ENCODE measurements at places on chromosomes 3 and 15.

DNA sequence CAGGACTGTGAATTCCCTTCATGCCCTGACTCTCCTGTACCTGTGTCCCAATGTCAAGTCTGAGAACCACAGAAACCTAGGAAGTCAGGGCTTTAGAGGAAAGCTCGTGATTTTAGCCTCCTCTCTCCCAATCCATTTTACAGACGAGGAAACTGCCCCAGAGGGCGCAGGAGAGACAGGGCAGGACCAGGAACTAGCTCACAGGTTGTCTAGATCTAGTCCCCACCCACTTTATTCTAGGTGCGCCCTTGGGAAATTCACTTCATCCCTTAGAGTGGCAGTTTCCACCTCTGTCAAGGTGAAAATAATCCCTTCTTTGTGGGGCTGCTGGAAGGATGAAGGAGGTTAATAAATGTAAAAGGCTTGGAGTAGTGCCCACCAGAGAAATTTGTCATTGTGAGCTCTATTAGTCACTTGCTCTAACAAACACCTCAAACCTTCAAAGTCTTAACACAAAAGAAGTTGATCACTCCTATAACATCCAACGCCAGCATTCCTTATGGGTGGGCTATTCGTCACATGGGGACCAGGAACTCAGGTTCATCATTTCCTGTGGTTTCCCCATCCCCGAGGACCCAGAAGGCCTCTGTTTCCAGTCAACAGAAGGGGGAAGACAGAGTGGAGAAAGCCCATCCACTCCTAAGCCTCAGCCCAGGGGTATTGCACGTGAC lies 282.3 kb downstream of the XXYLT1 start:
- no peak for DNase-seq

- DNase-seq, result no peak
Observed at GRCh38 chr3:64859625-64860535, 172.1 kb upstream of the ADAMTS9 start.

DNA sequence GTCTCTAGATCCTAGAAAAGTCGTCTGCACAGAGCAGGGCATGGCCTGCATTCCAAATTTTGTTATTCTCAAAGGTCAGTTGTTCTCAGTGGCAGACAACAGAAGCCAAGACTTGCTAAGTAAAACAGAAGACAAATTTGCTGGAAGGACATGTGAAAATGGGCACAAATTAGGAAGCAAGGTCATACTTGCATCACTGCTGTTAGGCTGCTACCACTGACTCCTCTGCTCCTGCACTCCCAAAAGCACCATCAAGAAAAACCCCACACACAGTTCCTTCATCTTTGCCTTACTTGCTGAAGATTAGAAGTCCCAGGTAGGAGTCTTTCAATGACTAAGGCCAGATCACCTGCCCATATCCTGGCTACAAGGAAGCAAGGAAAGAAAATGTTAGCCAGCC lies 69.9 kb upstream of the ATP2C1 start:
- DNase-seq, result no peak

DNA sequence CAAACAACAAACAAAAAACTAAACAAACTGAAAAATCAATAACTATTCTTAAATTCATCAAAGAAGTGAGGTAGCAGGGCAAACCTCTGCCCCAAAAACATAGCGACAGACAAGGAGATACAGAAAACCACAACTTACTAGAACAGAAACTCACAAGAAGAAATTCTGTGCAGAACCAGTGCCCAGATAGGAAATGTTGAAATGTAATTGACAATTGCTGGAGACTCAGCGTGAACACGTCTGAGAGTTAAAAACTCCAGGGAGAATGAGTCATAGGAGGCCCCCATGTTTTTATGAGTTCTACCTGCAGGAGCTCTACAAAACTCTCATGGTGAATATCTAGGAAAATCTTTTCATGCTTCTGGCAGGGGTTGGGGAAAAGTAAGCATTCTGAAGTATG lies 95.5 kb upstream of the SETMAR start:
- DNase-seq, result no peak

DNA sequence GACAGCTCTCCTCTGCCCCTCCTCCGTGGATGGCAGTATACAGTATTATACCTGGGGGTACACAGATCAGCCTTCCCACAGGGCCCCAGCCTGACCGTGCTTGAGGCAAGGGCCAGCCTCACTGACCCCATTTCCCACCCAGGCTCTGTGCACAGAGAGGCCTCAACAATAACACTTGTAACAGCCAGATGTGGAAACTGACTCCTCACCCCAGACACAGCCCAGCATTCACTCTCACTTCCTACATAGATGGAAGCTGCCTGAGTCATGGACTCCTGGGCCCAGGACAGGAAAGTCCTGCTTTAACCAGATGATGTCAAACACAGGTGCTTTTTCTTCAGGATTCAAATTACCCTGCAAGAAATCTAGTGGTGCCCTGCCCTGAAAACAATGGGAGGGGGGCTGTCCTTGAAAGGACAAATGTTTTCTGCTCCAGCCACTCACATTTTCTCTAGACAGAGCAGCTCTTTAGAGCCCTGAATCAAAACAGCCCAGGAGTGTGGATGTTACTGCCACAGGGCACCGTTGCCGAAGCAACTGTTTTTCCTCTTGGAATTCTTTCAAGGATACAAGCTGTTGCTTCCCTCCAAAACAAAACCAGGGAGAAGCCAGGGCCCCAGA lies 16.4 kb downstream of the CCDC12 start:
- no peak for DNase-seq

DNA sequence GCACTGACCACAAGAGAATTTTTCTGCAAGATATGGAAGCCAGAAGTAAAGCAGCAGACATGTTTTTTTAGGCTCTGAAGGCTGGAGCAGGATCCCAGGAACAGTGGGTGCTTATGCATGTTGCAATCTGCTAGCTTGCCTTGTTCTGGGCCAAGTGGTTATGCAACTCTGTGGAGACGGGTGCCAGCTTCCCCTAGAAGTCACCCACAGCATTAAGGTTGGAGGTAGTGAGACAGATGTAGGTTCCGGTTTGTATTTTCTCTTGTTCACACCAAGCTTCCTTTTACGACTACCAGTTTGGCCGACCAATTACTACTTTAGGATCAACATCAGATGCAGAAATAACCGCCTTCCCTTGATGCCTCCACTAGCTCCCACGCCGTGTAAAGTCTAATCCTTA lies 11.1 kb downstream of the DPH3 start:
- no peak for DNase-seq

GRCh38 chr15:72231833-72232478 lies 966 bp upstream of the PKM start:
- DNase-seq, result peak; percentile 63

DNA sequence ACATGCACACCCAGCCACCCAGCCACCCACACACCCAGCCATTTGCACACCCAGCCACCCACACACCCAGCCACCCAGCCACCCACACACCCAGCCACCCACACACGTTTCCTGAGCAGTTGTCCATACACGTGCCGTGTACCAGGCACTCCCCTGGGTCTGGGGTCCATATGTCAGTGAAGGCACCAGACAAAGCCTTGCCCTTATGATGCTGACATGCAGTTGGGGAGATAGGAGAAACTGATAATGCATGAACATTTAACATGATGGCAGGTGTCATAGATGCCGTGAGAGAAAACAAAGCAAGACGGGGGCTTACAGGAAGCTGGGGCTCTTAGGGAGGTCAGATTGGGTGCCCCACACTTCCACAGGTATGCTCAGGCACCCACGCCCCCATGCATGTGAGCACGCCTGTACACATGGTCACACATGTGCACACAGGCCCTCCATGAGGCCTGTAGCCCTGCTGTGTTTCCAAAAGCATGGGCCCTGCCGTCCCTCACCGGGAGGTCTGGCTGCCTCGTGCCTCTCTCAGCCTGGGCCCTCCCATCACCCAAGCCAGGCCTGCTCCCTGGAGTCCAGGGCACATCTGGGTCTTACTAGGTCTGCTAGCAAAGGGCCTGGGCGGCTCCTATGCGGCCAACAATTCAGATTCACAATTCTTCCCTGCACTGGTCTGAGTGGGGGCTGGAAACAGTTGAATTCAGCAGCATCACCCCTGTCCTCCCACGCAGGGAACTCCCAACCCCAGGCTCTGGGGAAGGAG lies 3.6 kb upstream of the DNAJB8 start:
- no peak for DNase-seq

- no peak for DNase-seq
Observed at GRCh38 chr3:123344175-123344906, 104.5 kb downstream of the ADCY5 start.

DNA sequence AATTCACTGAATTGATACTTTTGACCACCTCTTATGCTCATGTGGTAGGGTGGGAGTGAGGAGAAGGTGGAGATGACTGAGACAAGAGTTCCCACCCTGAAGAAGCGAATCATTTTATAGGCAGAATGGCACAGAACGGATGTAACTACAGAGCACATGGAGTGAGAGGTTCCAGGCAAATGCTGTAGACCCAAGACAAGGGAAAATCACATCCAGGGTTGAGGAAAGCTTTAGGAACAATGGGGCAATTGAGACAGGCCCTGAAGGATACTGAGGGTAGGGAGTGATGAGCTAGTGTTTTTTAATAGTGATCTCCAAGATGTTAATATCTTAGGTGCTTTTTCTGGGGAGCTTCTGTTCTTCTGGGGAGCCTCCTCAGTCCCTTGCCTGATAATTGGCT lies 8.1 kb downstream of the PCCB start:
- no peak for DNase-seq

DNA sequence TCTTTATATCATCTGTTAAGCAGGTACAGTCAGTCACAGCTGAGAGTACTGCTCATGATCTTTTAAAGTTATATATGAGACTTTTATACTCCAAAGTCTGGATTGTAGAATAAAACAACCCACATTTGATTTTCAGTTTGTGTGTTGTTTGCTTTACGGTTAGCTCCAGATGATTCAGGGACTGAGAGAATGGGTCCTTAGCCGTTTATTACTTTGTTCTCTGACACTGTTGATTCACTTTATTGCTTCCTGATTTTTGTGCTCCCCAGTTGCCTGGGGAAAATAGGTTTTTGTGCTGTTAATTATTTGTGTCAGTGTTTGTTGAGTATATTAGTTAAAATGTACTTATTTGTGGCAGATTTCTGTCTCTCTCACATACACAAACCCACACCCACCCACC lies 8.6 kb upstream of the EBLN2 start:
- DNase-seq, result no peak

- no peak for DNase-seq
Observed at GRCh38 chr3:69409831-69410230, 23.9 kb upstream of the FRMD4B start.

DNA sequence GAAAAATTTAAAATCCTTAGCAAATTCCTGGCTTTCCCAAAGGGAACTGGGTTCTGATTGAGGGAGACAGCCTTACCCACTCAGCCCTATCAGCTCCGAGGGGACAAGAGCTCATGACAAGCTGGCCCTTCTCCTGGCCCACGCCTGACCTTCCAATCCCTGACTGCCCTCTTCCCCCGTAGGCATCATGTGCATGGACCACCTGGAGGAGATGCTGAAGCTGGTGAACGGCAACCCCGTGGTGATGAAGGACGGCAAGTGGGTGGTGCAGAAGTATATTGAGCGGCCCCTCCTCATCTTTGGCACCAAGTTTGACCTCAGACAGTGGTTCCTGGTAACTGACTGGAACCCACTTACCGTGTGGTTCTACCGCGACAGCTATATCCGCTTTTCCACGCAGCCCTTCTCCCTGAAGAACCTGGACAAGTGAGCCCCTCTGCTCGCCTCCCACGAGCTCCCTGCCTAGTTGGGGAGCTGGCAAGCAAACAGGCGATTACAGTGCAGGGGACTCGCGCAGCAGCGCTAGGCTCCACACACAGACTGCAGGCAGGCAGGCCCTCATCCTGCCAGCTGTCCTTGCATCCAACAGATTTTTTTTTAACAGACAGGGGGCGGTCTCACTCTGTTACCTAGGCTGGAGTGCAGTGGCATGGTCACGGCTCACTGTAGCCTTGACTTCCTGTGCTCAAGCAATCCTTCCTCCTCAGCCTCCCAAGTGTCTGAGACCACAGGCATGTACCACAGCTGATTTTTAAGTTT lies 16.8 kb downstream of the RPUSD3 start:
- DNase-seq, result no peak

DNA sequence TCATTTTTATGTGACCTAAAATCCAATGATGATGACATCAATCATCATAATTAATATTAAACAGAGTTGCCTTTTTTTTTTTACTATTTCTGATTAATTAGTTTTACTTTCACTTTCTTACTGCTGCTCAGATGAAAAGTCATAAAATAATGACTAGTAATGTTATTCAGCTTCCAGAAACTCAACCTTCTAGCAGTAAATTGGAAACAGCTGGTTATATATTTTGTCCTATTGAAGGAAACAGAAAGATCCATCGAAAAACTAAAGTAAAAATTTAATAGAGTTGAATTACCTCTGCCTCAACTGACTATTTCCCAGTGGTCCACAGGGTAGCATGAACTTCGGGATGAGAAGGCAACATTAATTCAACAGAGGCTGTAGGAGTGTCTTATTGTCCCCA lies 107.1 kb upstream of the PTX3 start:
- DNase-seq, result no peak

DNA sequence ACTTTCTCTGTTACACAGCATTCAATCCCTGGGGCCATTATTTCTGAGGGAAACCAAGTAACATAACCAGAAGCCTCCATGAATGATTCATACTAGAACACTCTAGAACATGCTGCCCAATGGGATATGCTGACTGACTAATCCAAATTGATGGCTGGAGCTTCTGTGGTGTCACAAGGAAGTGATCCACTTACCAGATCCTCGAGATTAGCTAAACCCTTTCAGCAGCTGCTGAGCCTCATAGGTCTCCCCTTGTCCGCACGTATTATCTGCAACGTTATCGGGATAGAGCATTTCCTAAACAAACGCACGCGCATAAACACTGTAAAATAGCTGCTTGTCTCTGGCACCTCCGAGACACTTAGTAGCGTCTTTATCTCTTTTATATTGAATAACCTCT lies 61.2 kb upstream of the PROK2 start:
- DNase-seq, result peak; percentile 79

Data from NCI-H524 treated with DMSO at 0.1 percent for 48 hours (cell line).